Effector CD4-positive, alpha-beta T cell (primary cell): ENCODE measurements at places on chromosomes 6 and 20.

DNA sequence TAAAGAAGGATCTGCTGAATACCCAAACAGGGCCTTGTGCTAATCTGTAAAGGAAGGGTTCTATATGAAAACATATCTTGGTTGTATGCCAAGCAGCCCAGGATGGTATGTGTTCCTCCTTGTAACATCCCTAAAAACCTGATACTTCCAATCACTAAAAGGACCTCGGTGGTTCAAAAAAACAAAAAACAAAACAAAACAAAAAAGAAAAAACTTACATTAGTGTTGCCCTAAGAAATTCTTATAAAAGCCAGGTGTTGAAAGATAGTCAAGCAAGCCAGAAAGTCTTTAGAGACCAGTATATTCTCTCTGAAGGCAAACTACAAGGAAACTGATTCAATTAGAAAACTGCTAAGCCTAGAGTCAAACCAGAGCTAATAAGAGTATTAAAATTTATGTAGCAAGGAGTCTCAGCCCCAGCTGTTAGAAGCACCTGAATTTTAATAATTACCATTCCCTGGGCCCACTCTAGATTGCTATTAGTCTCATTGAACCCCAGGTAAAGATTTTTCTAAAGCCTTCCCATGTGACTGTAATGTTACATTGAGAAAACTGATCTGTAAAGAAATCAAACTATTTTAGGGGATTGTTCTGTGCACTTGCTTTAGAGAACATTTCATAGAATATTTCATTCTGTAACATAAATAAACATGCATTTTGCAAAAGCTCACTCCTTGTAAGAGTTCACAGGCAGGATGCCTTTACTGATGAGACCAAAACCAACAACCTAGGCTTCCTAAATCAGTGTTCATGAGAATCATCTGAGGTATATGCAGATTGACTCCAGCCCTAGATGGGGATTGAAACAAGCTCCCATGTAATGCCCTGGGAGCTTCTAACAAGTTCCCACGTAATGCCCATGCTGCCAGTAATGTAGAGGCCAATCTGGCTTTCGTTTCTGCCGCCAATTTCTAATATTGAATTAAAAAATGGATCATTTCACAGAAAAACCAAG is 95.2 kb upstream of the BTN3A2 start:
- DNase-seq = no peak

- DNase-seq = no peak
These were observed 287.0 kb downstream of the PACRG start for GRCh38 chr6:163014736-163015135.

DNA sequence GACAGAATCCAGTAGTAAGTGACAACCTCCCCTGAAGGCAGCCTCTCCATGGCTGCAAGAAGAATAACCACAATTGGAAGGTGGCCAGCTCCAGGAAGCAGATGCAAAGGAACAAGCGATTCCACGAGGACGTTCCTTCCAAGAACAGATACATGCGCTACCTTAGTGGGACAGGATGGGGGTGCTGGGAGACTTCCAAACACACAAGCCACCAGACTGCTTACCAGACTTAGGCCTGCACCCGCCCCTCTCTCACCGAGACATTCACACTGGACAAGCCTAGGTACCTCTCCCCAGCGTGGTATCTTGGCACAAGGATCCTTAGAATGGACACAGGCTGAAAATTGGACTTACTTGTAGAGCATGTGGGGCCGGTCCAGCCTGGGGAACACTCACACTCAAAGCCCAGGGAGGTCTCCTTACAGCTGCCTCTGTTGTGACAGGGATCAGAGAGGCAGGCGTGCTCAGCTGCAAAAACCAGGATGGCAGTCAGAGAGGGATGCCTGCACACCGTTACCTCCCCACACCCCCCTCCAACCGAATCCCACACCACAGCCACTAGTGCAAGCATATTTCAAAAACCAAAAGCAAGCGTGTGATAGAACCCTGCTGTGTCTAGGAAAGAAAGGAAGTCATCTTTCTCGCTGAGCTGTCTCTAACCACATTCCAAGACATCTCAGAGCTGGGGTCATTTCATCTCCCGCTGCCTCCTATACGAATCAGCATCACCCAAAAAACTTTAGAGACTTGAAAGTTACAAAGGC is 22.4 kb downstream of the JAG1 start:
- no peak for DNase-seq

DNA sequence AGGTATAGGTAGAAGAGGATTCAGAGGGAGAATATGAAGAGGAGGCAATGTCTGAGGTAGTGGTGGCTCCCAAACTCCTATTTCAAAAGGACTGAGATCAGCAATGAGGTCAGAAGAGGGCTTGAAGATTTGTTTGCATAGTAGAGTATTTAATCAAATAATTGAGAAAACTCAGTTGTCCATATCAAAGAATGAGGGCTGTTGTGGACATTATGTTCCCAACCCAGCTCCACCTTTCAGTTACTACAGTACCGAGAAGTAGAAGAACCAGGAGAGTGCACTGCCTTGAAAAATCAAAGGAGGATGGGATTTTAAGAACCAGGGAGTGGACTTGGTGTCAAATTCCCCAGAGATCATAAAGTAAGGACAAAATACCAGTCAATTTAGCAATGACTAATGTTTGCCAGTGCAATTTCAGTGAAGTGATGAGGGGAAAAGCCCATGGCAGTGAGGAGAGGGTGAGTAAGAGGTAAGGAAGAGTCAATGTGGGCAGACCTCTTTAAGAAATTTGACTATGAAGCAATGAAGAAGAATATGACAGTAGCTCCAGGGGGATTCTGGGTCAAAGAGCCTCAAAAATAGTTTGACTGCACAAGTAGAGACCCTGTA is 382.4 kb downstream of the PKHD1 start:
- DNase-seq = no peak

GRCh38 chr6:161011492-161012480 is 20.2 kb downstream of the MAP3K4 start:
- DNase-seq = no peak

GRCh38 chr20:35776513-35777101 is 4.8 kb downstream of the PHF20 start:
- no peak for DNase-seq
